ENCODE measurements at places on chromosomes 2 and 18.

DNA sequence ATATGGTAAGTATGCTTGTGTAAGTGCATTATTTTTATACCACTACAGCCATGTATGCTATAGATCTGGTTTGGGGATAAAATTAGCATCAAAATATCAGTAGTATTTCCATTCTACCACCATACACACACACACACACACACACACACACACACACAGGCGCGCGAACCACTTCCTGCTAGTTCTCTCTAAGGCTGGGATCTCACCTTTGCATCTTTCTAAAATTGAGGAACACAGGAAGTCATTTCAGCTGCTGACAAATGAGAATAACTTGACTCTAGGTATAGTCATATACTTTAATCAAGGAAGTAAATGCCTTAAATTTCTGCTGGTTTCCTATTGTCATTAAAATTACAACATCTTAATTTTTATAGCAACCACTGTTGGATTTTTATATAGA, 72.5 kb downstream of the RBM43 start:
- no peak for DNase-seq

DNA sequence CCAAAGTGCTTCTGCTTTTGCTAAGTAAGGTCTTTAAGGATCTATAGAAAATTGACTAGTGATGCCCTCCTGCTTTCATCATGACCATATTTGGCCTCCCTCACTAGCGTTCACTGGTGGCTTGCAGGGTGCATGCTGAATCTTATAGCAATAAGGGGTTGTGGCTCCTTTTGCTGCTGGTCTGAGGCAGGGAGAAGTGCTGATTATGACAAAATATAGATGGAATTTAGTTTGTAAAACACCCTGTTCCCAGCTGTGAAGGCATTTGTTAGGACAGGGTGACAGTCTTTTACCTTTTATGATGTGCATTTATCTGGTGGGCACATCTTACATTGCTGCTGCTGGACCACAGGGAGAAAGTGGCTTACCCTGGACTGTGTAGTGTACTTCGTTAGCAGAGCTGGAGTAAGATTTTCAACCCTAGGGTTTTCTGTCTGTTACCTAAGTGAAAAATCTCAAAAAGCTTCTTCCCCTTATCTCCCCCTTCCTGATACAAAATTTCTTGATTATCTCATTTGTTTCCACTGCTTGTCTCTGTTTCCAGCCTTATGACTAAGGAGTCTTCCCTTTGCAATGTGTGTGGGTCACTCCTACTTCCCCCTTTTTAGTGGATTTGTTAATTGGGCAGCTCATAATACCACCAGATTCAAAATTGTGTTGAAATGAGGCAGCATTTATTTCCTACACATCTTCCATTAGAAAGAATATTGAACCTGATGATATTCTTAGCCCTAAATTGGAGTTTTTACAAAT, 21.2 kb upstream of the RPL37A start:
- no peak for DNase-seq

GRCh38 chr2:12009323-12009905, 263.0 kb downstream of the LPIN1 start:
- no peak for DNase-seq

DNA sequence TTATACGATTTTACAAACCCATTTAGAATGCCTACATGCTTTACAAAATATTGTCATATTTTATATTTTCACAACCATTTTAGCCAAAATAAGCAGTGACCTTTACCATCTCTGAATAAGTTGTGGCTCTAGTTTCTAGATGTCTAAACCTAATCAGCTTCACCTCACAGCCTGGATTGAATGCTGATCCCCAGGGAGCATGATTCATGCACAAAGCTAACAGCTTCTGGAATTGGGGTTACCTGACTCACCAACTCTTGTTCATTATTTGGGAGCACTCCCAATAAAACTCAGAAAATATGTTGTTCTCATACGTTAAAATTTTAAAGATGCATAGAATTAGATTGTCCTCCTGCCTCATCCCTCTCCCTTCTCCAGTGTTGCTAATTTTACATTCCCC, 611.7 kb upstream of the NETO1 start:
- no peak for DNase-seq

DNA sequence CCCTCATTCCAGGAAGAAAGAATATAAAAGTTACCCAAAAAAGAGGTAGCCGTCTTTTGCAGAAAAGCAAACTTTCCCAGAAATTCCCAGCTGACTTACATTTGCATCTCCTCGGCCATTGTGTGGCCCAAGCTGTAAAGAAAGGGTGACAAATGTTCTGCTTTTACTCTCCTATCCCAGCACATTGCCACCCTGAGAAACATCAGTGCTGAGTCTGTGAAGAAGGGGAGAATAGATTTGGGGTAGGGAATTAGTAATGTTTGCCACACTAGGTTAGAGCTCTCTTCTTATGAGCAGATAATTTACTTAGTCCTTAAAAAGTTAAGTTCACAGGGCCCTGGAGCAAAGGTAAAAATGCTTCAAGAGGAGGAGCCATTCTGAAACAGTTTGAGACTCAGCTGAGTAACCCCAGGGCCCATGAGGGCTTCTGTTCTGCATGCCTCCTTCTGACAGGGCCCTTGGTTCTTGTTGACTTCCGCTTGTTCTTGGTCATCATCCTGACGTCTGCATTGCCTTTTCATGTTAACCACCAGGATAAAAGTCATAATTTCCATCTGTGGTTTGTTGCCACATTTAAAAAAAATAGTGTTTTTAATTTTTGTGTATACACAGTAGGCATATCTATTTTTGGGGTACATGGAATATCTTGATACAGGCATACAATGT, 550.7 kb downstream of the RNF144A start:
- DNase-seq = no peak

GRCh38 chr2:241752253-241752652, 17.8 kb downstream of the D2HGDH start:
- no peak for DNase-seq

DNA sequence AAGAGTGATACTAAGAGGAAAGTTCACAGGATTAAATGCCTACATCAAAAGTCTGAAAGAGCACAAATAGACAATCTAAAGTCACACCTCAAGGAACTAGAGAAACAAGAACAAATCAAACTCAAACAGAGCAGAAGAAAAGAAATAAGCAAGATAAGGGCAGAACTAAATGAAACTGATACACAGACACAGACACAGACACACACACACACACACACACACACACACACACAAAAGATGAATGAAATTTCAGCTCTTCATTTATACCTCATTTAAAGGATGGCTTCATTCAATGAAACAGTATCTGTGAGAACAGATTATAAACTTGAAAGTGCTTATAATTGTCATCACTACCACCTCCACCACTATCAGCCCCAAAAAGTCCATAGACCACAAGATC, 428.9 kb downstream of the MBD2 start:
- no peak for DNase-seq

DNA sequence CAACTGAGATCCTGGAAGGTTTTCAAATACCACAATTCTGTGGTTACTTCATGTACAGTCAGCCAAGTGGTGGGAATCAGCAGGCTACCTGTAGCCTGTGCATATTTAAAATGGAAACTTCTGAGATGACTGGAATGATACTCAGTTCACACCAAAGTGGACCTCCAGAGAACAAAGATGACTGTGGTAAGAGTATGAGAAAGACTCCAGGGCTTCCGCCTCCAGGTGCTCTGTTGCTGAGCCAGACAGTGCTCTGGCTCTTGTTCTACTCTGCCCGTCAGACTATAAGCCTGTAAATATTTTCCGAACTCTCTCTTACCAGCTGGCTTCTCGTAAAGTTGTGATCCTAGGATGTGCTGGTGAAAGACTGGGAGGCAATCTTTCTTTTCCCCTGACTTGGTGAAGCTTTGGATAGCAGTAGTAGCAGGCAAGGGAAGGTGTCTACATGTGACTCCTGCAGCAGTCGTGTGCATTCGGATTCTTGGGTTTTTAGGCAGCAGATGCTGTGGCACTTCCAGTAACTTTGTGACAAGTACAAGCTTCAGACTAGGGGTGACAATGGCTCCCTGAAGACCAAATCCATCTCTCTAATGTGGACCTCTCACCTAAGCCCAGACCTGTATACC, 23.1 kb downstream of the ST3GAL5 start:
- DNase-seq = no peak

- DNase-seq = no peak
Observed at GRCh38 chr2:19893520-19894133, 8.2 kb downstream of the TTC32 start.

DNA sequence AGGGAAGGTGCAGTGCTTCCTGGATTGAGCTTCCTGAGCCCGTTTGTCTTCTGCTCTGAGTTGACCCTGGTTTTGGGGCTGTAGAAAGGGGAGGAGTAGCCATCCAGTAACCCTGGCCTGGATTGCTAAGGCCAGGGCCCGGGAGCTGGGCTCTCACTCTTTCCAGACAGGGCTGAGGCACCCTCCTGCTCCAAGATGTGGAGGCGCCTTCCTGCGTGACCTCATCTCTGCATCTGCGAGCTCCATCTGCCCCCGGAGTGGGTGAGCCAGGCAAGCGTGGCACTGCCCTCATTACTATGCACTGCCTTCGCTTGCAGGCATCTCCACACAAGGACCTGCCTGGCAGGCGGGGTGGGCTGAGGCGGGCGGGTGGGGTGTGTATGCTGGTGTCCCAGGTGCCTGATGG, 58.0 kb downstream of the RAB31 start:
- DNase-seq = no peak

GRCh38 chr2:240919786-240920782, 13.9 kb downstream of the CROCC2 start:
- DNase-seq = no peak

DNA sequence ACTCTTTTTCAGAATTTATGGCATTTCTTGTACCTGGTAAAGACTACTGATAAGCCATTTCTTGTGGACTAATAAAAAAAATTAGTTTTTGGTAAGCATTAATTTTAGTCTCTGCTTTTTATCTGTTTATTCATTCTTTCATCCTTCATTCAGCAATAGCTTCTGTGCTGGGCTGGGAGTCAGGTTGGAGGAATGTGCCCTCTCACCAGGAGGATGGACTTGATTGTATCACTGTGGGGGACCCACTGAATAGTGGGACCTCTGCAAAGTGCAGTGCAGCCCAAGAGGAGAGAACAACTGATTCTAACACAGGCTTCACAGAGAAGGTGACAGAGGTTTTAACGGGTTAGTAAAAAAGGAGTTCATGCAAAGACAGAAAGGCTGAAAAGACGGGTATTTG, 39.1 kb downstream of the CDC42EP3 start:
- no peak for DNase-seq

DNA sequence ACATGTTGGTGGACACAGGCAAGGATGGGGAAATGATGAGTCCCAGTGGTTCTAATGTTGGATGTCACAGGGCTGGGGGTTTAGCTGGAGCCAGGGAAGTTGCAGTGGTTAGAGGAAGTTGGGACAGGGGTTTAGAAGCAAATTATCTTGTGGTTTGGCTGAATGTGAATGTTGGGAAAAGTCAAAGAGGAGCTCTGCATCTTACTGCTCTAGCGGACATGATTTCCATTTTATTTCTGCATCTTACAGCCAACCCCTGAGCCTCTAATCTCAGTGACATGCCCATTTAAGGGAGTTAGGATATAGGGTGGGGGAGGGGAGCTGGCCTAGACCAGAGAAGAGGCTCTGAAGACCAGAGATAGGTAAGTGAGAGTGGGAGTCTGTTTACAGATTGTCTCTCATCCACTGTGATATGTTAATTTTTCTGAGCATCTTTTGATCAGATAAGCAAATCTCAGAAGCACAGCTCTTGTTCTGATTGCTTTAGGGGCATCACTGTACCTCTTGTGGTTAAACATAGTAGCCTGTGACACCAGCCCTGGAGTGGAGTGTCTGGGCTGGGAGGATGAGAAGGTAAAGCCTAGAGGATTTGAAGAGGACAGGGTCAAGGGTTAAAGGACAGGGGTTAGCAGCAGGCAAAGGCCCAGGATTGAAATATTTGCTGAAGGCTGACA, 43.6 kb downstream of the SETBP1 start:
- no peak for DNase-seq

DNA sequence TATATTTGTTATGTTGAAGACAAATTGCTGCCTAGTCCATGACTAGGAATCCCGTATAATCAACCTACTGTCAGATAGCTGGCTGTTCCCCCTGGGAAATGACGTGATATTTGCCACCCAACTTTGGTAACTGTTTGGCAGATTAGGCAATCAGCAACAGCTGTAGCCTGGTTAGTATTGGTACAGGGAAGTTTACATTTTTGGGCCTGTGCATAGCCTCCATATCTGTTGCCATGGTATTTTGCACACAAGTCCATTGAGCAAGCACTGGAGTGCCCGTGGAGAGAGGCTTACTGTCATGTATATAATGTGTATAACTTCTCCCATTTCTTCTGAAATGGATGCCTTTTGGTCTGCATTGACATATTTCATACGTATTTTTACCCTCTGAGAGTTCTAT, 27.7 kb downstream of the BIRC6 start:
- no peak for DNase-seq

DNA sequence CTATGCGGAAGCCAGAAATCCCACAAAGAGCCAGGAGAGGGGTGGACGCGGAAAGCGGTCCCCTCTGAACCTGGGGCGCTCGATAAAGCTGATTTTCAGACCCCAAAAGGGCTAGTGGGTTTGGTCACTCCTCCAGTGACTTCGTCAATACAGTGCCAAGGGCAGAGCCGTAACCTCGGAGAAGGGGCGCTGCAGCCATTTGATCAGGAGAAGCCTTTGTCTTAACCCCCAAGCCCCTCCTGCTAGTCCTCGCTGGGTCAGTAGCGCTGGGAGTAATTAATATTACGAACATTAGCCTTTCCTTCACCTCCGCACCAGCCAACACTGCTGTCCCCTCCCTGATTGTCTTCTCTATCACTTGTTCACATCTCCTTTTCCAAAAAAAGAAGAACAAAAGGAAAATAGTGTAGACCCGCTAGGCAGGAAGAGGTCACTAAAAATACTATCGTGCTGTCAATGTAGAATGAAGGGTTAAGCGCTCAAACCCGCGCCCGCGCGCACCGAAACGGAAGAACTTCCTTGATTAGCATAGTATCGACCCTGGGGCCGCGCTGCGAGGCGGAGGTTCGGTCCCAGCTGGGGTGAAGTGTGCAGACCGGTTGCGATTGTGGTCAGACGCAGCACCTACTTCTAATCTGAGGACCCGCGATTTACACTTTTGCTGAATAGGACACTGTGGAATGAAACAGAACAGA, 63.2 kb upstream of the MAPRE2 start:
- DNase-seq = no peak

DNA sequence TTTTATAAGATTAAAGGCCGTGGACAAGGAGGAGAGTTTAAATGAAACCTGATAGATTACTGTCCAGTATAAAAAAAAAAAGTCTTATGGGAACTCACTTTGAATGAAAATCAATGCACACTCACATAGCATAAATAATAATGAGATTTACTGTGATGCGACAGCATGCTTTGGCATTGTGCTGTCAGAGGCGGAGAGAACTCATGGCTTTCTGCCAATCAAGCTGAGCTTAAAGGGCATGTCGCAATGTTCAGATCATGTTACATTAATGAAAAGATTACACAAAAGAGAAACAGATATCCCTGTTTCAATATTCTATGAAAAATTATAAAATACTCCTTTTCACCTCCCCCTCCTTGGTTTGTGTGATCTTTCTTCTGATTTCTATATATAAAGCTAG, 310.8 kb downstream of the ERBB4 start:
- no peak for DNase-seq

DNA sequence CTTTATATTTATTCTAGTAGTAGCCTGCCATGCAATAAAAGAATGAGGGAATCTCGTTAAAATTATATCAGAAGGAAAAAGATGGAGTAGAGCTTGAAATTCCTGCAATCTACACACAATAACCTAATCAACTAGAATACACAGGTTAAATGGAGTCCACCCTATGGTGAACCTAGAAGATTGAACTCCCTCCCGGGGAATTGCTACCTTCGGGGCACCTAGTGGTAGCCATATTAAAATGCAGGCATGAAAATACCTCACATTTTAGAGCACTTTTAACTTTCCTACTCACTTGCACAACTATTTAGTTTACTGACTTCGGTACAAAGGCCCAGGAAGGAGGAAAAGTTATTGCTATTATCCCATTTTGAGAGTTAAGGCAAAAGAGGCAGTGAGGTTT, 174.5 kb downstream of the SS18 start:
- DNase-seq = no peak
